ENCODE measurements at places on chromosomes 11 and 22.

GRCh38 chr11:112605093-112605666, 344.5 kb upstream of the PLET1 start:
- DNase-seq = no peak

- DNase-seq = peak; percentile 88
These were observed 284.8 kb downstream of the ETS1 start for GRCh38 chr11:128302425-128303186.

- no peak for DNase-seq
These were observed 93.2 kb downstream of the EXT2 start for GRCh38 chr11:44188643-44189042.

DNA sequence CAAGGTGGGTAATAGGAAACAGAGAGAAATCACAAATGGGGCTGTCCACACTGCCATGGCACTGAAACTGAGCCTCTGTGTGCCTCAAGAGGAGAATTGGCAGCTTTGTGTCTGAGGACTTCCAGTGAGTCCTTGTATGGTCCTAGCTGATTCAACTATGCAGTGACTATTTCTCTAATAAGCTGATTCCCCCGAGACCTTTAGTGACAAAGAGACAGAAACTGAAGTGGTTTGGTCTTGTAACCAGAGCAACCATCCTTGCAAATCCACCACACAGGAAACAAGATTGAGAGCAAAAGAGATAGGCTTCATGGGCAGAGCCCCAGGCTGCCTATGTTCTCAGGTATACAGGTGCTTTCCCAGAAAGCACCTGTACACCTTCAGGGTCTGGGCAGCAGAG, 1038.5 kb downstream of the NTM start:
- DNase-seq = no peak

DNA sequence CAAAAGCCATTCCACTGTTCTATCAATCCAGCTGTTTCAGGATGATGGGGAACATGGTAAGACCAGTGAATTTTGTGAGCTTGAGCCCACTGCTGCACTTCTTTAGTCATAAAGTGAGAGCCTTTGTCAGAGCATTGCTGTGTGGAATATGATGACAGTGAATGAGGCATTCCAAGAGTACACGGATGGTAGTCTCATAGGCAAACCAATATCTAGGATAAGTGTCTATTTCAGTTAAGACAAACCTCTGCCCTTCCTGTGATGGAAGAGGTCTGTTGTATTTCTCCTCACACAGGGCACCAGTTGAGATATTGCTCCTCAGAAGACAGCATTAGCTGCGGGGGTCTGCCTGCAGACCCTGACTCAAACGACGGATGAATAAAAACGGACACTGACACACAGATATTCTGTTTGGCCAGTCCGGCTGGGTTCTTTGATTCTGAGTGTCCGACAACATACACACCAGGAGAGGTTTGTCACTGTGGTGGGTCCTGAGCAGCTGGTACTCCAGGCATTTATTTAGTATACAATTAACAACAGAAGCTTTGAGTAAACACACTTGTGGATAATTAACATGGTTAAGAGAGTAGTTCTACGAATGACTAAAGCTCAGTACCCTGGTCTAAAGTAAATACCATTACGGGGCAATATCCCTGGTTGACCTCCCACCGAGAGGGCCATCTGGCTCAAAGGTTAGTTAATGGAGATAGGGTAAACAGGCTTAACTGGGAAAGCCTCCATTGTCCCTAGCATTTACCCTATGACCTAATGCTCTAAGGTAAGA, 121.7 kb downstream of the ZNF280B start:
- DNase-seq = no peak

DNA sequence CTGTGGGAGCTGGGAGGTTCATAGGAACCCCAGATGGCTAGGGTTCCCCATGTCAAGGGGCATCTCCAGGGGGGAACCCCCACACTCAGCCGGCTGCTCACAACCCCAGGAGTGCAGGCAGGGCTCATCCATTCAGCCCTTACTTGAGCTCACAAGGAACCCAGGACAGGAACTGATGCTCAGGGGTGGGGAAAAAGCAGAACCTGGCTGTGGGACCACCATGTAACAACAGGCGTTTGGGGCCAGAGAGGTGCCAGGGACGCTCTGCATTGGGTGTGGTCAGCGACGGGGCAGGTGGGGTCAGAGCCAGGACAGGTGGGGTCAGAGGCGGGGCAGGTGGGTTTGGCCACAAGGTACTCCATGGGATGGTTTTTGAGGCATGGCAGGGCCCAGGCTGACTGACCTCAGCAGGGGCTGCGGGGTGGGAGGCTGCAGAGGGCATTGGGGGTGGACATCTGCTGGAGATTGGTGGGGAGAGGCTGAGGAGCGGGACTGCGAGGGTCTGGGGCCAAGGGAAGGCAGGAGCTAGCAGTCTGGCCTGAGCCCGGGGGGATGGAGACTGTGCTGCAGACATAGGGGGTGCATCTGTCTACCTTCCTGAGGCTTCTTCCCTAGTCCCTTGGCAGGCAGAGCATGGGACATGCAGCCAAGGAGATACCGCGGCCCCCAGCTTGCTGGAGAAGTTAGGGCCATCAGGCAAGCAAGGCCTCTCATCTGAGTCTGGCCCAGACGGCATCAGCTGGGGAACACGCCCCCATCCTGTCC, 34.0 kb upstream of the CARS1 start:
- no peak for DNase-seq

DNA sequence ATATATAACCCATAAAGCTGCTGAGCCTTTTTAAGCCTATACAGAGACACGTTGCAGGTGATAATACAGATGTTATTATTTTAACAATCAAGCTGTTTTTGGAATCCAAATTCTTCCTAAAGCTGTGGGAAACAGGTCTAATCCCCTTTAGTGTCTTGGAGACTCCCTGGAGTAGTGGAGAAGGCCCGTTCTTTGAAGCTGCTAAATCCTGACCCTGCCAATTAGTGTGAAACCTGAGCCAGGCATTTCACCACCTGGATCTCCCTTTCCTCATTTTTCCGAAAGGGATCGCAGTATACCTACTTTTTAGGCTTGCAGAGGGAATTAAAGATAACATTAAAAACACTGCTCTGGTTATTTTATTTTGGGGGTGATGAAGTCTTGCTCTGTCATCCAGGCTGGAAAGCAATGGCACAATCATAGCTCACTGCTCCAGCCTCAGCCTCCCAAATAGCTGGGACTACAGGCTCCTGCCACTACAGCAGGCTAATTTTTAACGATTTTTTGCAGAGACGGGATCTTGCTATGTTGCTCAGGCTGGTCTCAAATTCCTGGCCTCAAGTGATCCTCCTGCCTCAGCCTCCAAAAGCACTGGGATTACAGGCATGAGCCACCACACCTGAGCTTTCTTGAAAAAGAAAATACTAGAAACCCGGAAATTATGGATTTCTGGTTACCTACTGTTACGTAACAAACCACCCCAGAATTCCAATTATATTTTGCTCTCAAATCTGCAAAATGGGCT, 1.7 kb upstream of the EIF4ENIF1 start:
- DNase-seq = no peak

GRCh38 chr22:30386608-30386959, 627 bp downstream of the RNF215 start:
- no peak for DNase-seq

- DNase-seq = peak; percentile 41
These were observed 13.2 kb upstream of the OR4C12 start for GRCh38 chr11:49995565-49995964.

DNA sequence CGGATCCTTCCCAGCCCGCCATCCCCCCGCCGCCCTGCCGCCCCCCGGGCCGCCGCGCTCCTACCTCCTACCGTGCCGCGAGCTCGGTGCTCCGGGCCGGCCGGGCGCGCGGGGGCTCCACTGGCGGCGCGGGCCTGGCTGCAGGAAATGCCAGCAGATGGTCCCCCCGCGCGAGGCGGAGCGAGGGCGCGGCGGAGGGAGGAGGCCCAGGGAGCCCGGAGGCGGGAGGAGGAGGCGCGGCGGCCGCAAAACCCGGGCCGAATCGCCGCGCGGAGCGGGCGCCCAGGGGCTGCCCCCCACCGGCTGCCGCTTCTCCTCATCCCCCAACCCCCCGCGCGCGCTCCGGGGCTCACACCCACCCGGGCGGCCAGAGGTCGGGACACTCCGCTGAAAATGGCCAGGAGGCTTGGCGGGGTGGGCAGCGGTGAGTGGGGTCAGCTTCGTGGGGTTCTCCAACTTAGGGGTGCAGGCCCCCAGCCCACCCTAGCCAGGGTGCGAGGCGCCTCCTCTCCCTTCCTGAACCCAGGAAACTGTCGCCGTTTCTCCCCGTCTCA, at the start of gene OSBPL5:
TSS of gene OSBPL5 (minus strand) at position 159 of the 554 bp plus-strand sequence. CDS start 36,162 bp downstream, outside the sequence.
- DNase-seq = no peak

GRCh38 chr11:31986201-31986889, 104.5 kb upstream of the RCN1 start:
- DNase-seq = no peak

GRCh38 chr22:45298934-45299505, 10.7 kb upstream of the FAM118A start:
- DNase-seq = no peak

DNA sequence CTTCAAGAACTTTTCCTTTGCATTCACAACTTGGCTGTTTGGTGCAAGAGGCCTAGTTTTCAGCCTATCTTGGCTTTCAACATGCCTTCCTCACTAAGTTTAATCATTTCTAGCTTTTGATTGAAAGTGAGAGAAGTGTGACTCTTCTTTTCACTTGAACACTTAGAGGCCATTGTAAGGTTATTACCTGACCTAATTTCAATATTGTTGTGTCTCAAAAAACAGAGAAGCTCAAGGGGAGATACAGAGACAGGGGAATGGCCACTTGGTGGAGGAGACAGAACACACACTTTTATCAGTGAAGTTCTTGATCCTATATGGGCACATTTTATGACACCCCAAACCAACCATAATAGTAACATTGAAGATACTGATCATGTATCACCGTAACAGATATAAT, 532.3 kb downstream of the DLG2 start:
- no peak for DNase-seq

DNA sequence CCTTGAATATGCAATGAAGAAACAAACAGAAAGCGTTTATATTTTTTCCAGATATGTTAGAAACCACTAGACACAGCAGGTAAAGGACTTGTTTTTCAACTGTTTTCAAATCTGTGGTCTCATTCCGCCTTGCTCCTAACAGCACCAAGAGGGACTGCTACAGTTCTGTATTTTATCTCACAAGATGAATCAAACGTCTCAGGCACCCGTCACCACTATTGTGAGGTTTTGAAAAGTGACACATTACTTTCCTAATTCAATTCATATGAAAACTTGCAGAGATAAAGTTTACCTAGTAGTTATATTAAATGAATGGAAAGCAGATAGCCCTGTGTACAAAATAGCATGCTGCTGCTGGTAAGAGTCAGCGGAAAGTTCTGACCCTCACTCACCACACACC, 386.3 kb downstream of the ETS1 start:
- no peak for DNase-seq

GRCh38 chr22:37188901-37189466, 937 bp upstream of the C1QTNF6 start:
- no peak for DNase-seq

DNA sequence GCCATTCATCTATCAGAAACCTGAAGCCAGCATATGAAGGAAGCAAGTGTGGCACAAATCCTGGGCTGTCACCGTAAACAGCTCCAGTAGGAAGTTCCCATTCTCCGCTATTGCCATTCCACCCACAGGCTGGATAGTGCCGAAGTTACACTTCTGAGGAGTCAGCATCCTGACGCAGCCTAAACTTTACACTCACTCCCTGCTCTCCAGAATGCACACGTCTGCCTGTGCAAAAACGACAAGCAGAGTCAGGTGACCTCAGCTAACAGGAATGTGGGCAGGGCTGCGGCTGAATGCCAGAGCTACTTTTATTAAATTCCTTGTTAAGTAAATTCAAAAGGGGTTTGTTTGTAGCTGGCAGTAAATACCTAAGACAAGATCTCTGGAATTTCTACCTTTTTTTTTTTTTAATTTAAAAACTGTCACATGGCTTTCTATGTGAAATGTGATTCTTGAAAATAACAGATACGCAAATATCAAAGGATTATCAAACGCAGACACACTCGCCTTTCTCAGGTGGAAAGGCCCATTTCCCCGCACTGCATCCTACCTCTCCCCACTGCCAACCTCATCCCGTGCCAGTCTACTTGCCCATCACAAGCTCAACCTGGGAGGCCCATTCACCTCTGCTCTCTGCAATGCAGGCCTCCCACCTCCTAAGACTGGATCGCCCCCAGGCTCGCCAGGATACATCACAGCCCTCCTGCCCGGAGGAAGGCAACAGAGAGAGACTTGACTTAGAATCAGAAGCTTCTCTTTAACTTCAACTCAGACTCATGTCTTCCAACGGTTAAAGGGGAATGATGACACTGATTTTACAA, 33.5 kb downstream of the NFRKB start:
- DNase-seq = no peak

DNA sequence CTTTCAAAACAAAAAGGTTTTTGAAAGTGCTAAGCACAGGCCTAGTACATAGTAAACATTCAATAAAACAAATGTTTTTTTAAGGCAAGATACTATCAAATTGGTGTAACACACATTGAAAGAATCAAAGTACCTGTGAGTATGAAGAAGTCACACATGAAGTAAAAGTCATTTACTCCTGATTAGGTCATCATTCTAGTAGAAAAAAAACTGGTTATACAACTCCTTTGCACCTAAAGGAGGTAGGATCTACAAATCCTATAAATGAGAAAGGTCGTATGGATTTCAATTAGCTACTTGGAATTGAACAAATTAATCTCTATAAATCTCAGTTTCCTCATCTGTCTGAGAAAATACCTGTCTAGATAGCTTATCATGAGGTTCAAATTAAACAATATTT, 80.8 kb downstream of the SIK3 start:
- no peak for DNase-seq

DNA sequence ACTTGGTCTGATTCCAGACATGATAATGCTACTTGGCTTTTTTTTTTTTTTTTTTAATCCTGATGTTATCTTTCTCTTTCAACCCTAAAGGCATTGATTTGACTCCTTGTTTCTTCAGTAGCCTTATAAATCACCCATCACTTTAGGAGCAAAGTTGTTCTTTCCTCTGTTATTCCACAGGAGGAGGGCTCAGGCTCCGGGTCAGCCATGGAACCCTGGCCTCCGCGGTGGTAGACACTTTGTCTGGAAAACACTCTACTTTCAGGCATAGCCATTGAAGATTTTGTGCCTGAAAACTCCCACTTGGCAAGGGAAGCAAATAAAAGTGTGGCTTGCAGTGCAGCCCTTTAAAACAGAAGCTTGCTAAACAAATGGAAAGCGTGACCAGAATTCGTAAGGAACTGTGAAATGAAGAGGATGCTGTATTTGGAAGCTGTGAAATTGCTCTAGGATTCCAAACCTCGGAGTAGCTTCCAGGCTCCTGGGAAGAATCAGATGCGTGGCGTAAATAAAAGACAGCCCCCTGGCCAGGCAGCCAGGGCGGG, 44.9 kb downstream of the ARHGAP8 start:
- DNase-seq = no peak

GRCh38 chr11:44611687-44612434, 46.4 kb downstream of the CD82 start:
- DNase-seq = peak; percentile 87

GRCh38 chr11:1082346-1082727, 7.7 kb downstream of the MUC2 start:
- DNase-seq = no peak
